ENCODE measurements at places on chromosomes 1 and 21.
A peak's percentile ranks its signal among the peaks of the same experiment; 100 is the strongest.

GRCh38 chr1:109802901-109803561 is 39.3 kb upstream of the EPS8L3 start:
- DNase-seq, result peak; percentile 42

DNA sequence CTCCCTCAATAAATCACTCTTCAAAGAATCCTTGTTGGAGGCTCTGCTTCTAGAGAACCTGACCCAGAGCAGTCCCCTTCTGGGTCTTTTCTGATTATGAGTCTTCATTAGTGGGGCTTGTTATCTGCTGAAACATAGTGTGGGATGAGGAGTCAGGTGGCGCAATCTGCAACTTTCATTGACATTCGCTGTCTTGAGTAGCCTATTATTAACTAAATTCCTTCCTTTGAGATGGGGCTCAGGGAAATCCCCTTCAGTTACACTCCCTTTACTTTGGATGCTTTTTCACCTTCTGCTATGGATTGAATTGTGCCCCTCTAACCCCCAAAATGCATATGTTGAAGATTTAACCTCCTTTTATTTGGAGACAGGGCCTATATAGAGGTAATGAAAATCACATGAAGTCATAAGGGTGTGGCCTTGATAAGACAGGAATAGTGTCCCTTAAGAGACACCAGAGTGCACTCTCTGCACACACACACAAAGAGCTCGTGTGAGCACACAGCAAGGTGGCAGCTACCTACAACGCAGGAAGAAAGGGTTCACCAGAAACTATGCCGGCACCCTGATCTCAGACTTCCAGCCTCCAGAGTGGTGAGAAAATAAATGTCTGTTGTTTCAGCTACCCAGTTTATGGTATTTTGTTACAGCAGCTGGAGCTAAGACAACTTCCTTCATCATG is 19.5 kb downstream of the DIO1 start:
- DNase-seq, result no peak

GRCh38 chr1:17949511-17949910 is 158.1 kb upstream of the IGSF21 start:
- no peak for DNase-seq

DNA sequence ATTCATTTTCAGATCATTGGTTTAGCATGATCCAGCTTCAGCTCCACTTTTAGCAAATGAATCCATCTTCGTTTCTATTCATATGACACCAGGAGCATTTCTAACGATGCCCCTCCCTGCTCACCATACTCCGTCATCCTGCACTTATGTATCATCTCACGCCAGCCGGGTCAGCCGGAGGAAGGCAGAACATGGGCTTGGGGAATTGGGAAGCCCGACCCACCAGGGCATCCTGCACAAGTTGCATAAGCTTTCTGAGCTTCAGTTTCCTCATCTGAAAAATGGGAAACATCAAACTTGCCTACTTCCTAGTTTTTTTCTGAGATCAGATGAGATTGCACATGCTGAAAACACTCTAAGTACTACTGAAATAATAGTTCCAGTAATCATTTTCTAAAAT is 194.7 kb downstream of the AK5 start:
- DNase-seq, result no peak

DNA sequence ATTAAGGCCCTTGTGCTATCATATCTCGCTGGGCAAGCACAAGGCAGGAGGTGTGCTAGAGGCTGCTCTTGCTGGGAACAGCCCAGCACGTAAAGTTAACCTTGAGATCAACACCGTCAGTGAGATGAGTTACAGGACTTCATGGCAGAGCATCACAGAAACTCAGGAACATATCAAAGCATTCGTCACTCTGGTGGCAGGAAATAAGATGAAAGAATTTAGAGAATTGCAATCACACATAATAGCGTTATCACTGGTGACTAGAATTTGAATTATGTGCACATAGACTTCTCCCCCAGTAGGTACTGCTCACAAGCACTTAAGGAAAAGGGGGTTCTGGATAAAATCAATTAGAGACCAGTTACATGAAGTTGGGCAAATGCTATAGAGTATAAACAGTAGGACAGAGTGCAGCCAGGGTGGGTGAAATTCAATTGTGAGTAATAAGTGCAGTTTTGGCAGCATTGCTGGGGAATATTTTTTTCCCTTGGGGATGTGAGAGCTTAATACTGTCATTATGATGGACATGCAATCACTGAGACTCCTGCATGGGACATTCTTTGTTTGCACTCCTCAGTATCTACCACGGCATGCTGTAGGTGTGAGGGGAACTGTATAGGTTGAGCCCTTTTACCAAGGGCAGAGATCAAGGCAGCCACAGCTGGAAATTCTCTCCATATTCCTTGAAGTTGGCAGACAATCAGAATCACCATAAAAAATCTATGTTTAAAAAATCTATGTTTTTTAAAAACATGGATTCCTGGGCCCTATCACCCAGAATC is 44.2 kb upstream of the ARHGAP29 start:
- DNase-seq, result no peak

Measured in right forelimb (tissue), 1 donor.